EH (cell line): ENCODE measurements at places on chromosomes 2 and 18.

GRCh38 chr2:237674731-237675276 lies 47.4 kb downstream of the LRRFIP1 start:
- DNase-seq = peak; percentile 83

DNA sequence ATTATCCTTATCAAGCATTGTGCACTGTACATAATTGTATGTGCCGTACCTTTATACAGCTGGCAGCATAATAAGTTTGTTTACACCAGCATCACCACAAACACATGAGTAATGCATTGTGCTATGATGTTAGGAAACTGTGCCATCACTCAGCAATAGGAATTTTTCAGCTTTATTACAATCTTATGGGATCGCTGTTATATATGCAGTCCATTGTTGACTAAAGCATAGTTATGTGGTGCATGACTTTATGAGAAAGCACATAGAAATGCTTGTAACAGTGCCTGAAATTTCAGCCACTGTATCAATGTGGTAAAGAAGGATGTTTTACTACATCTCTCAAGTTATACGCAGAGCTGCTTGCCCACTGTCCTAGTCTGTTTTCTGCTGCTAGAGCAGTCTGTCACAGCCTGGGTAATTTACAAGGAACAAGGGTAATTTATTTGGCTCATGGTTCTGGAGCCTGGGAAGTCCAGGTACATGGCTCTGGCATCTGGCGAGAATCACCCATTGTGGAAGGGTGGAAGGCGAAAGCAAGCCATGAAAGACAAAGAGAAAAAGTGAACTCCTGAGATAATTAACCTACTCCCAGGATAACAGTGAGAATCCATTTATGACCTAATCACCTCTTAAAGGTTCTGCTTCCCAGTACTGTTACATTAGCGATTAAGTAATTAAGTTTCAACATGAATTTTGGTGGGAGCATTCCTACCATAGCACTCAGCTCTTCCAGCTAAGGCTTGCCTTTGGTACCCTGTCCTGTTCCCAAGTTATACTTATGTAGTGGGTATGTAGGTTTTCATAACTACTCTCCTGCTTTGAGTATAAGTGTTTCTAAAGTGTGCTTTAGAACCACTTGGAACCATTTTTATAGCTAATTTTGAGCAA lies 4.6 kb downstream of the MAP3K20 start:
- DNase-seq = peak; percentile 98

DNA sequence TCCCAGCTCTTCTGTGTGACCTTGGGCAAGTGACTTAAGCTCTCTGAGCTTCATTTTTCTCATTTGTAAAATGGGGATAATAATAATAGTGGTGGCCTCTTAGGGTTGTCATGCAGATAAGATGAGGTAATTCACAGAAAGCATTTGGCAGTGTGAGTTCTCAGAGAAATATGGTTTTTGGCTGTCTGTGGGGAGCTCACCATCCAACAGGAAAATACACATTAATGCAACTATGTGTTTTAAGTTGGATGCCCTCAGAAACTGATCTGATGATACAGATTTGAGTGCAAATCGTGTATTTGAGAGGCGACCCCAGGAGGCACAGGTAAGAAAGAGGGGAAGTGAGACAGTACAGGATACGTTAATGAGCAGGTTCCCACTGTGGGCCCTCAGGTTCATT lies 56.1 kb upstream of the SPRED2 start:
- no peak for DNase-seq

GRCh38 chr2:70133491-70134322 lies 46.4 kb downstream of the PCBP1 start:
- no peak for DNase-seq

DNA sequence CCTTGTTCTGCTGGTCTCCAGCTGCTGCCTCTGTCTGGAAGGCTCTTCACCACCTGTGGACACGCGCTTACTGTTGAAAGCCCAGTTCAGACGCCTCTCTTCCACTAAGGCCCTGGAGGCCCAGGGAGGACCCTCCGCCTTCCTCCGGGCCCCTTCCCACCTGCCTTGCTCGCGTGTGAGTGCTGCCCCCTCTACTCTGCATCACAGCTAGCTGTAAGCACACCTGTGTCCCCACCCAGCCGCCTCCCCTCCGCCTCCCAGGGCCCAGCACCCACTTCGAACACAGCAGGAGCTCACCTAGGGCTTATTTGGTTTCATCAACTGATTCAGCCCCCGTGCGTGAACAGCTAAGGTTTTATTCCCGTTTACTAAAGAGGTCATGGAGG lies 49.7 kb downstream of the KCNF1 start:
- DNase-seq = no peak

DNA sequence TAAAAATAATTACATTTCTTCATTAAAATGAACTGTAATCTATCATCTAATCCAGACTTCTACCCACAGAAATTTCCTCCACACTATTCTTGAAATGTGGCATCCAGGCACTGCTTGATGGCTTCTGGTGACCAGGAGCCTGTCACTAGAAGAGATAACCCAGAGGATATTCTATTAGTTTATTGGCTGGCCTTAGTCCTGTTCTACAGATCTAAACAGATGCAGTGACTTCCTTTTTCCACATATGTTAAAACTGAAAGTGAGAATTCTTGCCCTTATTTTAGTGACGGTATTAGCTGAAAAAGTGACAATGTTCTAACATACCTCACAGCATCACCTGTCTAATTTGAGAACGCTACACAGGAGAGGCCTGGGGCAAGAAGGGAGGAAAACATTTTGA lies 775.4 kb downstream of the TSN start:
- no peak for DNase-seq

- DNase-seq = peak; percentile 40
Observed at GRCh38 chr2:218671097-218671653, 627 bp downstream of the RNF25 start.

DNA sequence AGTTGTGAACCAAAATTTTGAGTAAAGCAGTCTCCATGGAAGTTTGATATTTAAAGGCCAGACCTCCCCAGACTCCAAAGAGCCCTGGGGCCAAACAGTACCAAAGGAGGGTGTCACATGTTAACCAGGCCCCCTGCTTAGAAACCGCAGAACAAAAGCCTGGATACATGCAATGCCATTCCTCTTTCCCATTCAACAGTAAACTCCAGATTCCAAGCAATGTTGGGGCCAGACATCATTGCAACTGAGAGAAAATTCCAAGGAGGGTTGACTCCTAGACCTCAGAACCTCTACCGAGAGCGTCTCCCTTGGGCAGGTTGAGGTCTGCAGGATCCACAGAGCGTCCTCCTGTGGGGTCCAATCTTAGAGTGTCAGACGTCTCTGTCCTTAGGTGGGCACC lies 404.4 kb upstream of the SYT4 start:
- peak; percentile 74 for DNase-seq

GRCh38 chr18:13611601-13612195 lies 114.7 kb downstream of the FAM210A start:
- peak; percentile 51 for DNase-seq
